AG08396 (cell line): ENCODE measurements at places on chromosomes 6 and 20.

DNA sequence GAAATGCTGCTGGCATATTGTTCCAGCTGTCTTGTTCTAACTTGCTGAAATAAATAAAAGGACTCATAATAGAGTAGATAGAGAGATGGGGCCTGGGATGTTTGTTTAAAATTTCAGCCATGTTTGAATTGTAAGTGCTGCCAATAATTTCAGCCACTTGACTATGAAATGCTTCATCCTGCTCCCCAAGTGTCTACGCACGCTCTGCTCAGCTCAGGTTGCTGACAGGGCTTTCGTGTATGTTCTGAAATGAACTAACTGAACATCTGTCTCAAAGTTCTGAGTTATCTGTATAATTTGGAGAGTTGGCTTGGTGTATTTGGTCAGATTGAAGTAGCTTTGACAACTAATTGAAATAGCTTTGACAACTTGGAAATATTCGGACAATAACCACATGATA, 387.8 kb downstream of the BMP2 start:
- no peak for DNase-seq

- no peak for DNase-seq
These were observed 563.1 kb downstream of the TFAP2A start for GRCh38 chr6:9851541-9852380.

DNA sequence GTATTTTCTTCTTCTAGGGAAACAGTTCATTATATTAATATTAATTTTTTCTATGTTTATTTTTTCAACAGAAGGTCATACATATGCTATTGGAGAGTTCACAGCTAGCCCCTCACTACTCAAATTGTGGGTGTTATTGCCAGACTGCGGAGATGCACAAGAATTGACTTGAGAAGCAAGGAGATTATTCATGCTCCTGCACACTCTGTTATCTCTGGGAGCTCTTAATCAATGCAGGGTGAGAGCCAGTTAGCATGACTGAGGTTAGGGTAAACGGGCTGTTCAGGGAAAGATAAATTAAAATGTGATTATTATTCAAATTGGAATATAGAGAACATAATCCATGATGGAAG, 48.9 kb upstream of the DEFB112 start:
- no peak for DNase-seq

DNA sequence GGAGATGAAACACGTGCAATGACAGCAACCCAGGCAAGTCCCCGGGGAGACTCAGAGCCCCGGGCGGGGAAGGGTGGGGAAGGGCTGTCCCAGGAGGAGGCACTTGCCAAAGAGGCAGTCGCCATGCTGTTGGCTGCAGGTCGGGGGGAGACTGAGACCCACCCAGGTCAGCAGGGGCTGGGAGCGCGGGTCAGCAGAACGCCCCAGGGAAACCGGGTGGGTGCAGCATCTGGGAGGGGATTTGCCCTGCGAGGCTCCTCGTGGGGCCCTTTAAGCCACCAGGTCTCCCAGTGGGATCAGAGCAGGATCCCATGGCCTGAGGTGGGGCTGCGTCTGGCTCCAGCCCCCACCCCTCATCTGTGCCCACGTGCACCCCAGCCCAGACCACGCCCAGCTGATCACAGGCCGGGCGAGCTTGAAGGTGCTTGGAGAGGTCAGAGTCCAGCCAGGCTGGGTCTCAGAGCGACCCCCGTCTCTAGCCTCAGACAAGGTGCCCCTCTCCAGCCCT, 65.5 kb downstream of the YTHDF1 start:
- no peak for DNase-seq

DNA sequence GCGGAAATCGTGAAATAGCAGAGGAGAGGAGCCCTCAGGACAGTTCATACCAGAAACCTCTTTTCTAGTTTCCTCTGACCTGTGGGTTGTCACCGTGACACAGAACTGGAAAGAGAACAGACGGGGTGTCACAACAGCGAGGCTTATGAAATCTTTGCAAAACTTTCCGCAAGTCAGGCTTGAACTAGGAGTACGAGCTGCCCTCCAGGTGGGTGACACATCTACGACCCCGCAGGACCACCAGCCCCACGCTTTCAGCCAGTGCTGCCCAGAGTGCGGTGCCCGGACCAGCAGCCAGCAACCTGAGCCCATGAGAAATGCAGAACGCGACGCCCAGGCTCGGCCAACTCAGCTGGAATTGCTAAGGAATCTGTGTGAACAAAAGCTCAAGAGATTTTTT, 30.8 kb downstream of the WRNIP1 start:
- DNase-seq = no peak

DNA sequence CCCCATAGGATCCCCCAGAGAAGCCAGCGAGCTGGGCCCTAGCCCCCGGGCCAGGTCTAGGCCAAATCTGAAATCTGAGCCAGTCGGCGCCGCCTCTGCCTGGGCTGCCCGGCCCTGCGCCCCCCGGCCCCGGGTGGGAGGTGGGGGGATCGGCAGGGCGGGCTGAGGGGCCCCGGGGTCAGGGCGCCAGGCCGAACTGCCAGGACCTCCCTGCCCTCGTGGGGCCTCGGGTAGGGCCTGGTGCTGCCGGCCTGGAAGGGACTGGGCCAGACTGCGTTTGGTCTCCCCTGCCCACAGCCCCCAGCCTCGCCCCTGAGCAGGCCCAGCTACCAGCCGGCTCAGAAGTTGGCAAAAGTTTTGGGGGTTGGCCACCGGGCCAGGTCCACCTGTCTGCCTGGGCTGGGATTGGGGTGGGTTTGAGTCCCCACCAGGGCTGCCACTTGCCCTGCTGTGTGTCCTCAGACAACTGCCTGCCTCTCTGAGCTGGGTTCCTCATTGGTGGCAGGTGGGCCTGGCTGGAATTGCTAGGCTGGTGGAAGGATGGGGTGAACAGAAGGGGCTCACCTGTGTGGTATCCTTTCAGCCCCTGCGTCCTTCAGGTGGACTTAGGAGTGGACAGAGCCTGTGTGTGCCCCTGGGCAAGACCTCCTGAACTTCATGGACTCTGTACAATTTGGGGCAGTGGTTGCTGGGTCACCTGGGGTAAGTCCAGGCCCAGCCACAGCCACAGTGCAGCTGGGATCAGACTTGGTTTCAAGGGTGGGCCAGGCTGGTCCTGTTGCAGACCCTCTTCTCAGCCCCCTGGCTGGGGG, 801 bp downstream of the SRC start:
- peak; percentile 55 for DNase-seq

DNA sequence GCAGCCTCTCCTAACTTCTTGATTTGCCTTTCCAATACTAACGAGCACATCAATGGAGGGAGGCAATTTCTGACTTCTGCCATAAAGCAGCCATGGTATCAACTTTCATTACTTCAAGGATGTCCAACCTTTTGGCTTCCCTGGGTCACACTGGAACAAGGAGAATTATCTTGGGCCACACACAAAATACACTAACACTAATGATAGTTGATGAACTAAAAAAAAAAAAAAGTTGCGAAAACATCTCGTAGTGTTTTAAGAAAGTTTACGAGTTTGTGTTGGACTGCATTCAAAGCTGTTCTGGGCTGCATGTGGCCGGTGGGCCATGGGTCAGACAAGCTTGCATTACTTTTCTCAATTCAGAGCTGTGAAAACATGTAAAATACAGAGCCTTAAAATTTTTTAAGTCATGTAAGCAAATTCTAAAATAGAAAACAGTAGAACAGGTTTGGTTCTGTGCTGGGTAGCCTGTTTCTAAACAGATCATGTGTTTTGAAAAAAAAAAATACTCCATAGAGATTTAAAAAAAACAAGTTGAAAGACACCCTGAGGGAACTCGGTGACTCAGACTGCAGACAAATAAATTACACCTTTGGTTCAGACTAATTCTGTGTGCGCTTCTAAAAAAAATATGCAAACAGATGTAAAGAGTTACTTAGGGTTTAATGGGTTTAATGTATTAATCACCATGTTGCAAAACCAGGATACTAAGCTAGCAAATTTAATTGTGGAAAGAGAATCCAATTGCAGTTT, 43.6 kb upstream of the SLC22A23 start:
- DNase-seq = no peak

DNA sequence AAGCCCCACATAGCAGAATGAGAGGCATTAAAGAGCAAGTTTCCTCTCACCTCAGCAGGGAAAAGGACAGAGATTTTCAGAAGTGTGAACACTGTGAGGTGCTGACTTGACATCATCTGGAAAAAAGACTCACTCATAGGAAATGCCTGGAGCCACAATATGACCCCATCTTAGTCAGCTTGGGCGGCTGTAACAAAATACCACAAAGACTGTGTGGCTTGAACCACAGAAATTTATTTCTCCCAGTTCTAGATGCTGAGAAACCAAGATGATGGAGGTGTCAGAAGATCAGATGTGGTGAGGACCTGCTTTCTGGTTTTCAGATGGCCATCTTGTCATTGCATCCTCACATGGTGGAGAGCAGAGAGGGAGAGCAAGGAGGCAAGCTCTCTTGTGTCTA, 253.1 kb downstream of the ADGB start:
- DNase-seq = peak; percentile 53

DNA sequence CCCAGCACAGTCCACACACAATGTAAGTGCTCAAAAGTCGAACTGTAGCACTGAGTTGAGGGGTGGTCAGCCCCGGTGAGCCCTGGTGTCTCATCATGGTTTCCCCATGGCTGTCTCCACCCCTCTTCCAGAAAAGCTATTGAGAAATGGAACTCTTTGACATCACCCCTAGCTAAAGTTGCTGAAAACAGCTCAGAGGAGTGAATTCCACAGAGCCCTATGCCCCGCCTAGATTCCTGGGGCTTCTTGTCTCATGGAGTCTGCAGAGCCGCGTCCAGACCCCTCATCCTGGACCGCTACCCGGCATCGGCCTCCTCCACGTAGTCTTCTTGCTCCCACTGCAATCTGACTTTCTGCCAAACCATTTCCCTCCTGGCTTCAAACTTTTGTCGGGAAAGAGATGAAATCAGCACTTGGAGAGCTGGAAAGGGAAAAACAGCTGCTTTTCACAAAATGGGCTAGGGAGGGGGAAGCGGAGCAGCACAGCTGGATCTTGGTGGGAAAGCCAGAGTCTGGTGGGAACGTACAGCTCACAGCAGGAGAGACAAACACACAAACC, 132.2 kb downstream of the SNX5 start:
- peak; percentile 69 for DNase-seq

GRCh38 chr6:87700397-87701343, 1.4 kb downstream of the AKIRIN2 start:
- peak; percentile 70 for DNase-seq

GRCh38 chr20:36307412-36308325, 1.5 kb downstream of the DLGAP4 start:
- DNase-seq = no peak

GRCh38 chr6:47303342-47303741, 6.4 kb downstream of the TNFRSF21 start:
- DNase-seq = no peak

- DNase-seq = no peak
These were observed 11.4 kb upstream of the MDFI start for GRCh38 chr6:41626917-41627316.

- no peak for DNase-seq
These were observed 32.8 kb downstream of the SNAI1 start for GRCh38 chr20:50015636-50015992.

DNA sequence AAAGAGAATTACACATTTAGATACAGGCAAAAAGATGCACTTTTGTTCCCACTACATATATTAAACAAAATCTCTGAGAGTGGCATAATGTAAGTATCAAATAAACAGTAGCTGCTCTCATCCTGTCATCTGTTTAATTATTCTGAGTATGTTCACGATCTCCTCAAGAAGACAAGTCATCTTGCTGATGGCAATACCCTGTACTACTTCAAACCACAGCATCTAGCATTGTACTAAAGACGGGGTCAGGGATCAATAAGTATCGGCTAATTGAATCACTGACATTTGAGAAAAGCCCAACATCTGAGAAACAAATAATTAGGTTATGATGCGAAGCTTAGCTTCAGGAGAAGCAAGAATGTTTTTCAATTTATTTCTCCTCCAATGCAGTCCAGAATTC, 175.1 kb downstream of the PTPRK start:
- no peak for DNase-seq

DNA sequence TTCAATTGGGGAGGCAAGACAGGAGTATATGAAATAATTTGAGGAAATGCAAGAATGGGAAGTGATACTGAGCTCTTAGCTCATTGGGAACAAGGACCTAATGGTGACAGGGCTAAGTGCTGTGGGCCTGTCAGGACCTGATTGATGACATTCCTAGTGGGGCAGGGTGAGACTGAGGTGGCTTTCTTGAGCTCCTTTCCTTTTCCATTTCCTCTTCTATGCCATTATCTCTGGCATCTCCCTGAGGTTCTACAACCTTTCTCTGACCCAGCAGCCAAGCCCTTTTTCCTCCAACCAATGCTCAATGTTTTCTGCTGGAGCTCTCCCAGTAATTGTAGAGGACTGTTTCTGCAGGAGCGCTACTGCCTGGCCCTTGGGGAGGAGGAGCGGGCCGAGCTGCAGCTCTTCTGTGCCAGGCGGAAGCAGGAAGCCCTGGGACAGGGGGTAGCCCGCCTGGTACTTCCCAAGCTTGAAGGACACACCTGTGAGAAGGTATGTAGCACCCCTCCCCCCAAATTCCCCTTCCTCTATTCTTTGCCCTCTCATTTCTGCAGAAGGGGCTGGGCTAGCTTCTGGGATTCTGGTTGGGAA, 2.8 kb upstream of the TOMM6 start:
- no peak for DNase-seq

DNA sequence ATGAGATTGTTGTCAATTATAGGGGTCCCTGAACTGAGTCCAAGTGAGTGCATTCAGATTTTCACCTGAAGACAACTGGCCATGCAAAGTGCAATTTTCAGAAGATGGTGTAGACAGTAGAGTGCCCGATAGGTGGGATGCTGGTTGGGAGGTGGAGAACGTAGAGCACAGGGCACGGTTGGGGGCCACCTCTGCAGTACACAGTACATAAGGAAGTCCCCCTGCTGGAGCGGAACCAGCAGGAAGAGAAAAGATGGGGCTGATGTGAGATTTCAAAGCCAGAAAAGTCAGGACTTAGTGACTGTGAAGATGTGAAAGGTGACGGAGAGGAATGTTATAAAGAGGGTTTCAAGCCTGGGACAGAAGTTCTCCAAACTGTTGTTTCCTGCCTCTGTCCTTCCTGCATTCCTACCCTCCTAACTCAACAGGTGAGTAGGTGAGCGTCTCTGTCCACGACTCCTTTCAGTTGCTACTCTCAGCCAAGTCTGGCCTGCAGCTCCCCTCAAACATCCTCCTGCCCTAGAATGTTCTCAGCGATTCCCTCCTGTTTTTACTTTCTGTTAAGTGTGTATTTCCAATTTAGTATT, 330.8 kb downstream of the PRL start:
- DNase-seq = no peak

DNA sequence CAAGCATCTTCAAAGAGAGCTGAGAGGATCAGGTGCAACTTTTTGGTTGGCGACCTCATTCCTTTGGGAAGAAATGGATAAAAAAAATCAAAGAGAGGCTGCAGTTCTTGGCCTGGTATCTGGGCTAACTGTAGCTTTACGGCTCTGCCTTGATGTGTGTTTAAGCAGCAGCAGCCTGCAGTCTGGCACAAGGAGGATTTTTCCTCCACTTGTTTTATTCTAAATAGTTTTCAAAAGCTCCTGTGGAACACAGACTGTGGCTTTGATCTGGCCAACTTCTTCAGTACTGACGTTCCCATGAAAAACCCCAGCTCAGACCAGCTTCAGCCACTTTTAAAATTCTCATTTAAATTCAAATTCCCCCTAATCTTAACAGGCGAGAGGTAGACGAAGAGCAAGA, 137.3 kb downstream of the HDGFL1 start:
- DNase-seq = no peak
